ENCODE measurements at places on chromosomes 5 and 9.

- DNase-seq: peak; percentile 58
Measured at GRCh38 chr9:86706391-86706790, 240.9 kb downstream of the GAS1 start.

- DNase-seq: no peak
Measured at GRCh38 chr5:14953075-14953607, 81.6 kb upstream of the ANKH start.

- DNase-seq: no peak
Measured at GRCh38 chr5:138460032-138460693, 5.1 kb upstream of the EGR1 start.

- DNase-seq: no peak
Measured at GRCh38 chr5:35440409-35440808, 177.3 kb upstream of the SPEF2 start.

- DNase-seq: no peak
Measured at GRCh38 chr9:117249799-117250198, 165.1 kb downstream of the ASTN2 start.

- DNase-seq: no peak
Measured at GRCh38 chr9:131081868-131082267, 14.5 kb upstream of the AIF1L start.

- DNase-seq: no peak
Measured at GRCh38 chr5:175464942-175465233, 13.5 kb upstream of the SFXN1 start.

GRCh38 chr5:149392718-149393117 is 13.6 kb upstream of the IL17B start:
- DNase-seq: no peak

- no peak for DNase-seq
Measured at GRCh38 chr5:154288145-154288544, 97.6 kb downstream of the GALNT10 start.

DNA sequence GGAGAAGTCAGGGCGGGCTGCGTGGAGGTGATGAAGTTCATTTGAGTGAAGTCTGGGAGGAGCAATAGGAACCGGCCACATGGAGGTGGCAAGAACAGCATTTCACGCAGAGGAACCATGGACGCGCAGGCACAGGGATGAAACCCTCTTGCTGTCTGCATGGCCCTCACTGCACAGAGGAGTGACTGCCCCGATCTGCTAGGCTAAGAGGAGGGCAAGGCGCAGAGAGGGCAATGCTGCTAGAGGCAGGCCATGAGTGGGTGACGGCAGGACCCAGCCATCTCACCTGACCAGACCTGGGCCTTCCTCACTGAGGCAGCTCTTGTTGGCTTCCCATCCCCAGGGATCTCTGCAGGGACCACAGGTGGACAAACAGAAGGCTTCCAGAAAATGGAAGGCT is 90.3 kb downstream of the BARX1 start:
- DNase-seq: no peak

DNA sequence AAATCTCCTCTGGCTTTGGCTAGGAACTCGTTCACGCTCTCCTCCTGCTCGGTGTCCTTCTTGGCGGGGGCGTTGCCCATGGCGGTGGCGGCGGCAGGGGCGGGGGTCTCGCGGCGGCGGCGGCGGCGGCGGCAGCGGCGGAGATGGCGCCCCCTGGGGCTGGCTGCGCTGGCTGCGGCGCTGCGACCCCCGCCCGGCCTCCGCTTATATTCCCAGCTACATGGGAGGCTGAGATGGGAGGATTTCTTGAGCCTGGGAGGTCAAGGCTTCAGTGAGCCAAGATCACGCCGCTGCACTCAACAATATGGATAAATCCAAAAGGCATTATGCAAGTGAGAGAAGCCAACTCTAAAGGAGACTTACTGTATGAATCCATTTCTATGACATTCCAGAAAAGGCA is at the start of gene PRKACG:
PRKACG (minus strand) TSS at position 101 of the 400 bp plus-strand sequence; CDS start at position 80, 21 bp downstream.
- no peak for DNase-seq

- DNase-seq: no peak
Measured at GRCh38 chr5:75612226-75612569, 945 bp downstream of the ANKDD1B start.

DNA sequence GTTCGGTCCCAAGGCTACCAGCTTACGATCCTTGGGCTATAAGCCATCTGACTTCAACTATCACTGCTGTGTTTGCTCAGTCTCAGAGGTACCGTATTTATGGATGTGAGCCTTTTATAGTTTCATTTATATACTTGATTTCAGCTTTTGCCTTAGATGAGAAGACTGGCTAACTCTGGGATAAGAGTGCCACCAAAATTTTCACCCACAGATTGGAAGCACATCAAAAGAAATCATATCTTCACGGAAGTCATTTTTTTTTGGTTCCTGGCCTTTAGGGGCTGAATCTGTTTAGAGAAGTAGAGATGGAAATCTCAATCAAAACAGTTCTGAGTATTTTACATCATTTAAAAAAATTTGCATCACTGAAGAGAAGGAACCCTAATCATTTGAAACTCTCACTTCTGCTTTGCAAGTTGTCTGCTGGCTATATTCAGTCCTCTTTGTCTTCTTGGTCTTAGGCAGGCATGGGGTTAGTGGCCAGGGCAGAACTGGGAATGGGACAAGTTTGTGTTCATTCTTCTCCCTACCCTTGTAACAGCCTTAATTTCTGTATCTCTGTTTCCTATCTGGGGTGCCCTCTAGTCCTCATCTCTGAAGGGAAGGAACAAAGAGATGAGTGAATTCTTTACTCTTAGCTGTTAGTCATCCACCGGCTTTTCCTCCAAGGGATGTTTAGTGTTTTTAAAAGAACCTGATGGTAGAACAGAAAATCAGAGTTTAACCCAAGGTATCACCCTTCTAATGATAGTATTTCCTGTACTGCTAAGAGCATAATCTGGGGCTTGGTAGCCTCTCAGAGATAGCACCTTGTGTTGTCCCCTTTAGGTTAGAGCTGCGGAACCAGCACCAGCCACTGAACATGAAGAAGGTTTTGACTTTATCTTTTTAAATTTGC is 14.1 kb upstream of the TNFAIP8 start:
- no peak for DNase-seq

DNA sequence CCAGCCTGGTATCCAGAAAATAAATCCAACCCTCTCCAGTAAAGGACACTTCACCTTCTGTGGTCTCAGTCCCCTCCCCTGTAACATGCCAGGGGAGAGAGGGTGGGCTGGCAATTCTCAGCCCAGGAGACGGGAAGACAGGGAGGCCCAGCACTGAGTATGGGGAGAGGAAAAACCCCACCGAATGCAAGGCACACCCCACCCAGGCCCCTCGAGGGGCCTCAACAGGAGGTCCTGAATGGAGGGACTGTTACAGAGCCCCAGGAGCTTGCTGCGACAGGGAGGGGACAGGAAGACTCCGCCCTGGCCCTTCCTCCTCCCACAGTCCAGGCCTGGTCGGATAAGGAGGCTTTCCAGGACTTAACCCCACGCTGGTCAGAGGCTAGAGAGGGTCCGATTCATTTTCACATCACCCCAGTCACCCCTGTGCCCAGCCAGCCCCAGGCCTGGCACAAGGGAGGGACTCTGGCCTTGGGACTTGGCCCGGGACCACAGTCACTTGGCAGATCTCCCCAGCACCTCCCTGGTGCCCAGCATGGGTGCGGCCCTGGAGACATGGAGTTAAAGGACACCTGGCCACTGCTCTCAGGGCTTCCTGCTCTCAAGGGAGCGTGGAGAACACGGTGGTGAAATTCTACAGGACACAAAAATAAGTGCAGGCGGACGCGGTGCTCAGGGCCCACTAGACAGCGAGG is 44.9 kb upstream of the STXBP1 start:
- no peak for DNase-seq

- DNase-seq: no peak
Measured at GRCh38 chr9:592225-592624, 249.3 kb upstream of the DMRT1 start.

GRCh38 chr5:137054792-137055191 is 444.3 kb downstream of the SPOCK1 start:
- DNase-seq: no peak

- no peak for DNase-seq
Measured at GRCh38 chr9:131264231-131264630, 12.1 kb downstream of the FAM78A start.

DNA sequence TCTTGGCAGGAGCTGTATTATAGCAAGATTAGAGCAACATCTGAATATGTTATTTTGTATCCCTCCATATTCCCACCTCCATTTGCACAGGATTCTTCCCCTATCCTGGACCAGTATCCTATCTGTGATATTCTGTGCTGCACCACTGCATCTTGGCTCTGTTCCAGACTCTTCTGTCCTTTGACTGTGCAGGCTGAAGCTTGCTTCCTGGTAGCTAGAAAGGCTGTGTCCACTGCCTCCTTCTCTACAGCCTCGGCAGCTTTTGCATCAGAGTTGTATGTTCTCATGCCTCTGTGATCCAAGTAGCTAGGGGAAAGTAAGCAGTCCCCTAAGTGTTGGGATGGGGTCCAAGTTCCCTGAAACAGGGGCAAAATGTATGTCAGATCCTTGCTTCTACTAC is 104.1 kb downstream of the GAS1 start:
- DNase-seq: no peak

DNA sequence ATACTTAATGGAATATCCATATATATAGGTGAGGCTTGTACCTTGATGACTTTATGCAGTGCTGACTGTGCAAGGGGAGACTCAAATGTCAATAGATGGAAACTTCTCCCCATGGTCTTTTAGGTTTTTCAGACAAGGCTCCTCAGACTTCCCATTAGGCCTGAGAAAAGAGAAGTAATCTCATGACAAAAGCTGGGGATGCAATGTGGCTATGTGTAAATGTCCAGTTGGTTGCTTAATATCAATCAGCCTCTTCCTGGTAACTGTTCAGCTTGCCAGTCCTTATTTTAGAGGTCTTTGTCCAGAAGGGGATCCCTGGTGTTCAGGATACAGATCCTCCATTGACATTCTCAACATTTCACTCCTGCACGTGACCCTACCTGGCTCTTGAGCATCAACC is 621.1 kb upstream of the CDH18 start:
- no peak for DNase-seq

DNA sequence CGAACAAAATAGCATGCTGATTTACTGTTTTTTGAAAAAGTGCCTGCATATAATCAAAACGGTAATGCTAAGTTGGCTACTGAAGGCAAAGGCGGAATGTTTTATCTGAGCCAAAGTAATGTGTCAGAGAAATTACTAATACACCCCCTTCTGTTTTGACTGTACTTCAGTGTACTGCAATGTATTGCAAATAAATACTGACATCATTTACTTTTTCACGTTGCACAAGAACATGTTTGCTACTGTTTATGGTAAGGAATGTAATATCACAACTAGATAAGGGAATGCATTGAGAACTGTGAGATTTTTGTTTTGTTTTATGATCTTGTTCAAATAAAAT is 813 bp upstream of the AGTPBP1 start:
- DNase-seq: no peak

- DNase-seq: peak; percentile 91
Measured at GRCh38 chr5:3827624-3828023, 232.0 kb downstream of the IRX1 start.

DNA sequence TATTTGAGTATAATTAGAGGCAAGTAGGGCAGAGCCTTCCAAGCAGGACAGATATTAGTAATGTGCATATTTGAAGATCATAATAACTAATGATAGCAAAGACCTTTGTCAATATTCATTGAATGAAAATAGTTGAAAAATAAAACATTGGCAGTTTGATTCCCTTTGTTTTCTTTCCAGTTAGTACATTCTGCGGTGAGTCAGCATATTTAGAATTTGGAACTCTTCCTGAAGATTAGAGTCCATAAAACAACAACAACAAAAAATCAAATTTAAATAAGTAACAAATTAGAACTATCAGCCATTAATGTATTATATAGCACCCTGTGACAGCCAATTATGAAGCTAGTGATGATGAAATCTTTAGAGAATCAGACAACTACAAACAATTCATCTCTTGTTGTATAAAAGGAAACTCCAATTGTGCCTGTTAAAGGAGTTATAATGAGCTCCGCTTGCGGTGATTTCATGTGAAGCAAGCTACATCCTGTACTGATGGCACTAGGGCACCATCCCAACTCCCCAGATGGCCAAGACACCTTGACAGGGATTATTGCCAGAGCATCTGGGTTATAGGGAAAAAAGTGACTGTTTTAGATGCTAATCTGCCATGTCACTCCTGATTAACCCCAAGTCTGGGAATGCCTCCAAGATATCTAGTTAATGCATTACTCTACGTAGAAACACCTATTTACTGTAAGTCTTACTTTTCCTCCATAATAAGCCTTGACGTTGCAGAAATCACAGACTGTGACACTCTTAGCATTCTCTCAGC is 6.8 kb downstream of the IFNA8 start:
- no peak for DNase-seq

DNA sequence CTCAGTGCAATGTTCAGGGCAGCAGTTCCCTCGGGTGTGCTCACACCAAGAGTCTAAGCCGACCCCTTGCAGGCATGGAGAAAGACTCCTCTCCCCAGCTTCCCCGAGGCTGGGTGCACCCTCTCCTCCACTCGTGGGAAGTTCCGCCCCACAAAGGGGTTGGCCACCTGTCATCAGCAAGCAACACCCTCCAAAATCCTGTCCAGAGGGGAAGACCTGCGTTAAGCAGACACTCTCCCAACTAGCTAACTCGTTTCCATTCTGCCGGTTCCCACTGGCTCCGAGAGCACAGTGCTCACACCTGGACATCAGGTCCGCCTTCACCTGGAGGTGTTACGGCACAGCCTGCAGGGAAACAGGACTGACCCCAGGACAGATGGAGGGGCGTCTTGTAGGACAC is 117.9 kb upstream of the IRX4 start:
- DNase-seq: no peak

GRCh38 chr9:36100532-36100931 is 36.0 kb upstream of the GLIPR2 start:
- DNase-seq: no peak

- no peak for DNase-seq
Measured at GRCh38 chr5:129077433-129078075, 17.0 kb upstream of the ISOC1 start.

GRCh38 chr5:2675548-2675947 is 75.9 kb downstream of the IRX2 start:
- no peak for DNase-seq

- DNase-seq: no peak
Measured at GRCh38 chr5:54658010-54658409, 140.5 kb downstream of the SNX18 start.

GRCh38 chr5:120297616-120298015 is 166.5 kb upstream of the PRR16 start:
- DNase-seq: no peak

DNA sequence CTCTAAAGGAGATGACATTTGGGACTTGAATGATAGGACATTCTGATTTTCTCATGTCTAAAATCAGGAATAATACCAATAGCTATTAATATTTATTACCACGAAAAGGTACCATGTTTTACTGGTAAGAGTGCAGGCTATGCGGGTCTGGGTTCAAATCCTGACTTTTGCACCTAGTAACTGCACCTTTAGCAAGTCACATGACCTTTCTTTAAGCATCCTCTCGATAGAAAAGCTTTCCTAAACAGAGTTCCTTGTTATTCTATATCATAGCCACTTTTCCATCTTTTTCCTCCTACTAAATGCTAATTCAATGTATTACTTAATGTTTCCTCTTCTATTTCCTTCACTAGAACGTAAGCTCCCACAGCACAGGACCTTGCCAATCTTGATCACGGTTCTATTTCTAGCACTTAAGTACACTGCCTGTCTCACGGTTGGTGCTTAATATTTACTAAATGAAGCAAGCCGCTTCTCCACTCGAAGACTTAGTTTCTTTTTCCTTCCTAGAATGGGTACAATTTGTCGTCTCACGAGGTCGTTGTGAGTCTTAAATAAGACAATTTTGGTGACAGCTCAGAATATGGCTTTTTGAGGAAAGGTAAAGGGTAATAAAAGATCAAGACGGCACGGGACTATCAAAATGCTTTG is 816 bp downstream of the RBM18 start:
- no peak for DNase-seq

Measured in DND-41 (cell line).